NCI-H1092 treated with DMSO at 0.1 percent for 48 hours (cell line): ENCODE measurements at places on chromosomes 11 and 22.

- DNase-seq: peak; percentile 52
Measured at GRCh38 chr11:12110714-12111548, 541 bp downstream of the MICAL2 start.

DNA sequence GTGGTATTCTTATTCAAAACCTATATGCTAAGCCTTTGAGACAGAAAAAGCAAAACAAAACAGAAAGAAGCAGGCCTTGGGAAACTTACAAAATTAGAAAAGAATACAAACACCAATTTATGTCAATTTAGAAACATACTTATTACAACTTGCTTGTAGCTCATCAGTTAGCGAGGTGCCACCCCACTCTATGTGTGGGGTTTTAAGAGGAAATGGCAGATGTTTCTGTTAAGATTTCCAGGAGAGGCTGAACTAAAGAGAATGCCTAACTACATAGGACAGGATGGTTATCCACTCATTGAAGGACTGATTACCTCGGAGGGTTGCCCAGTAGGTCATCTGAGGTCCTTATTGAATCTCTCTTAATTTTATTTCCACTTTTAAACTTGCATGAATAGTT lies 302.0 kb downstream of the ETS1 start:
- no peak for DNase-seq

GRCh38 chr11:63999349-64000025 lies 13.2 kb downstream of the OTUB1 start:
- DNase-seq: no peak

DNA sequence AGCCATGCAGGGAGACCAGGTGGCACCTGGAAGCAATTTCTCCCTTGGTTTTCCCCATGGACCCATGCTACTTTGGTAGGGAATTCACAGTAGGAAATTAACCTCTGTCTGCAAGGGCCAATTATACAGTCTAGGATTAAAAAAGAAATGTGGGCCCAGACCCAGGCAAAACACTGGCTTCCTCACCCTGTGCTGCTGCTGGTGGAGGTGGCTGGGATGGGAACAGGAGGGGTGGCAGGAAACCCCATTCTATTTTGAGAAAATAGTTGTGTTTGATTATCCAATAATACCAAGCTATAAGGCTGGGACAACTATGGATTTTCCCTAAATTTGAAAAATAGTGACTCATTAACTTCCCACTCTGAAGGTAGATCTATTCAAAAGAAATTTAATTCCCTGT lies 417.0 kb upstream of the NARS2 start:
- no peak for DNase-seq

DNA sequence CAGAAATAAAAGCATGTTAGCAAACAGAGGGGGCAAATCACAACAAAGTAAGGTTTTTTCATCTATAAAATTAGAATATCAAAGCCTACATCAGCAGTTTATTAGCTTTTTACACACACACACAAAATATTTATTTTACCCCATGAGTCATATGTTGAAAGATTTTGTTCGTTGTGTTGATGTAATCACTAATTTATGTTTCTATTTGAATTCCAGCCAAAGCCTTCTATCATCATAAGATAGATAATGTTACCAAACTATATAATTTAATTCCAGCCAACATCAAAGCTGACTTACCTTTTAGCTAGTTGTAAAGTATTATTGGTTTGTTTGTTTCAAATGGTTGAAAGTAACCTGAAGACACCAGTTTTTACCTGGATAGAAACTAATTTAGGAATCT lies 458.0 kb upstream of the ARHGAP42 start:
- no peak for DNase-seq

DNA sequence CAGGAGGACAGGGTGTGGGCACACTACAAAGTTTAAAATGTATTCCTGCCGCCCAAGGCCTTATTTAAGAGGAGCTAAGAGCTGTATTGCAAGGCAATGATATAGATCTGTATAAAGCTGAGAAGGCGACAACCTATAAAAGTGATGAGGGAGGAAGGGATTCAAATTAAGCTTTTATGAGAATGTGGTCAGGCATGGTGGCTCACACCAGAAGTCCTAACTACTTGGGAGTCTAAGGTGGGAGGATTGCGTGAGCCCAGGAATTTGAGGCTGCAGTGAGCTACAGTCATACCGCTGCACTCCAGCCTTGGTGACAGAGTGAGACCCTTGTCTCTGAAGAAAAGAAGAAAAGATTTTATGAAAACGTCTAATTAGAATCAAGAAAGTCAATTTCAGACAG lies 9.7 kb upstream of the GLB1L3 start:
- DNase-seq: no peak

DNA sequence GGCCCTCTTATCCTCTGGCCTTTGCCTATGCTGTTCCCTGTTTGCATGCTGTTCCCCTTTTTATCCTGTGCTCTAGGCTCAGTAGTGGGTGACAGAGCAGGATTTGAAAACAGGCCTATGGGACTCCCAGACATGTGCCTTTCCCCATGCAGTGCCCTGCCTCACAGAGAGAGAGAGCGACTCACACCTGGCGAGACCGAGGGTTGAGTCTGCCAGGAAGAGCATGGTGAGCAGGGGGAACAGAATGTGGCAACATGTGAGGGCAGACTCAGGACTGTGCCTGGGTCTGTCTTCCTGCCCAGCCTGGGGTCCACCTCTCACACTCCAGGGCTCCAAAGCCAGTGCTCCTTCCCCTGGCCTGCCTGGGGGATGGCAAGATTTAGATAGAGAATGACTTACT lies 75.0 kb downstream of the NFAM1 start:
- DNase-seq: no peak

DNA sequence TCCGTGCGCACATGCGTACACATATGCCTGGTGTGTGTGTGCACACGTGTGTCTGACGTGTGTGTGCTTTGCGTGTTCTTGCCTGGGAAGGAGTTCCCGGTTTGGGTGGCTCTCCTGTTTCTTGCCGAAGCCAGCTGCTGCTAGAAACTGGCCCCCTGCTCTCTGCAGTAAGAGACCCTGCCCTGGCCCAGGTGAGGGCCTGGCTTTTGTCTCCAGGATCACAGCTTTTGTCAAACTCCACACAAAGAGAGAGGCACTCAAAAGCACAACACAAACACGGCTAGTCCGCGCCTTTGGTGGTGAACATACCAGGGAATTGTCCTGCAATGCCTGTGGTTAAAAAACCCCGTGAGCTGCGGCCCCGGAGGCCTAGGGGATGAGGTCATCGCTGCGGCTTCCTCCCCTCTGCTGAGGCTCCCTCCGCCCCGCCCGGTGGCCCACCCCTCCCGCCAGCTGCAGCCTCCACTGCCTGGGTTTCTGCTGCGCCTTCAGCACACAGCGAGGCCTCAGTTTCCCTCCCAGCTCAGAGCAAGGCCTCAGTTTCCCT lies 88.9 kb downstream of the KCNQ1 start:
- DNase-seq: no peak

DNA sequence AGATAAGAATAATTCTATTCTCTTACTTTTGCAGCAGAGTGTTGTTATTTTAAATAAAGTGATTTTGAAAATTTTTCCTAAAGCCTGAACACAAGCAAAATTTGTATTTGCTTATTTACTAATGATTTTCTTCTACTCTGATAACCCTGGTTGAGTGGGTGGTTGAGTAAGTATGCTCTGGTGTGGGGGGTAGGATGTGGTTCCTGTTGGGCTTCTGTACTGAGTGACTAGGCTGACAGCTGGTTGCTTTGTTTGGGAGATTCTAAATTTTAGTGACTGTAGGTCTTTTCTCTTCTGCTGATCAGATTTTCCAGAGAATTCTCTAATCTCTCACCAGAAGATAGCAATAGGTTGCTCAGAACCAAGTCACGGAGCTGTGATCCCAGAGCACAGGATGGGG lies 61.6 kb downstream of the METTL15 start:
- no peak for DNase-seq
